ENCODE measurements at places on chromosomes 1 and 21.
A peak's percentile ranks its signal among the peaks of the same experiment; 100 is the strongest.

DNA sequence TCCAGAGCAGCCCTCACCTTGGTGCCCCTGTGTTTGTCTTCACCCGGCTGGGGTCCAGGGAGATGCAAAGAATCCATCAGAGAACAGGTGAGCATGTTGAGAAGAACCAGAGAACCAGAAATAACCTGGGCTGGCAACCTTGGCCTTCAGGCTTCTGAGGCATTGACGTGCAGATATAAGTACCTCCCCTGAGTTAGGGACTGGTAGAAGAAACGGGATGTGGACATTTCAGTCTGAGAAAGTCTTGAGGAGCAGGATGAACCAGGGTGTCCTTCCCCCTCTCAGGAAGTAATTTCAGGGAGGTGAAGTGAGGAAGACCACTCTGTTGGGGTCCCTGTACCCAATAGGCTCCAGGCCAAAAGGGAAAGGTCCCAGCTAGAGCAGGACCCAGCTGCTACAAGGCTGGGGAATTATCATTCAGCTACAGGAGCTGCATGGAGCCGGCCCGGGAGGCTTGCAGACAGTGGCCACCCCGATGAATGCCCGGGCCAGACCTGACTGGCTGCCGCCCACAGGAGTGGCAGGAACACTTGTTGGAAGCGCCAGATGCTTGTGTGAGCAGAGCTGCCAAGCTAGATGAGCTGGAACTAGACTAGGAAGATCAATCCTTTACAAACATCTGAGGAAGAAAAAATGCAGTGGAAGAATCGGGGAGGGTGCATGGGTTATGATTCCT is 1.7 kb upstream of the AURKAIP1 start:
- no peak for DNase-seq

GRCh38 chr1:166924823-166925541 is 48.9 kb upstream of the TADA1 start:
- DNase-seq, result no peak

DNA sequence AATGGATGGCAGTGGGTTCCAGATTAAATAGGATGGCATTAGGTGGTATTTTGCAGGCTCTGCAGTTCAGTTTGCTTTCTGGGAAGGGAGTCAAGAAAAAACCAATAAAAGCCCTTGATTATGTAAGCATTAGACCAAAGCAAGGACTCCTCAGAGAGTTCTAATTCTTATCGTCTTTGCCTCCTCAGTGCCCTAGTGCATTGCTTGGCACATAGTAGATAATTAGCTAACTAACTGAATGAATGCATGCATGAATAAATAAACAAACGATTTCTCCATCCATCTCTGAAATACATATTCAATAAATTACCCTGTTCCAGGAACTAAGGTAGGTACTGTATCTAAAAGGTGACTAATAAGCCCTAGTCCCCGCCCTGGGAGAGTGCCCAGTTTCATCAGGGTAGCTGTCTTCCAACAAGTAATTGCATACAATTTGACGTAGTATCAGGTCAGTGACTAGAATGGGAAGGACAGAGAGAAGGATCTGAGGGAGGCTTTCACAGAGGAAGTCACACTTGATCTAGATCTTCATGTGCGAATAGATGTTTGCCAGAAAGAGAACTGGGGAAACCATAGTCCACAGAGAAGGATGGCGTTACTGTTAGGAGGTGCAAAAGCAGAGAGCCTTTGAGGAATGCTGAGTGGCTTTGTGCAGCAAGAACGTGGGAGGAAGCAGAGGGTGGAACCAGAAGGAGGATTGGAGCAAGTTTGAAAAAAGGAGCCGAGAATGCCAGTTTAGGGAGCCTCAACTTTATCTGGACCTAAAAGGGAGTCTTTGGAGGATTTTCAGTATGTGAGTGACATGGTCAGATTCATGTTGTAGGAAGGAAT is 111.4 kb downstream of the TBX19 start:
- DNase-seq, result peak; percentile 53

GRCh38 chr1:96206451-96206850 is 515.1 kb upstream of the PTBP2 start:
- no peak for DNase-seq

DNA sequence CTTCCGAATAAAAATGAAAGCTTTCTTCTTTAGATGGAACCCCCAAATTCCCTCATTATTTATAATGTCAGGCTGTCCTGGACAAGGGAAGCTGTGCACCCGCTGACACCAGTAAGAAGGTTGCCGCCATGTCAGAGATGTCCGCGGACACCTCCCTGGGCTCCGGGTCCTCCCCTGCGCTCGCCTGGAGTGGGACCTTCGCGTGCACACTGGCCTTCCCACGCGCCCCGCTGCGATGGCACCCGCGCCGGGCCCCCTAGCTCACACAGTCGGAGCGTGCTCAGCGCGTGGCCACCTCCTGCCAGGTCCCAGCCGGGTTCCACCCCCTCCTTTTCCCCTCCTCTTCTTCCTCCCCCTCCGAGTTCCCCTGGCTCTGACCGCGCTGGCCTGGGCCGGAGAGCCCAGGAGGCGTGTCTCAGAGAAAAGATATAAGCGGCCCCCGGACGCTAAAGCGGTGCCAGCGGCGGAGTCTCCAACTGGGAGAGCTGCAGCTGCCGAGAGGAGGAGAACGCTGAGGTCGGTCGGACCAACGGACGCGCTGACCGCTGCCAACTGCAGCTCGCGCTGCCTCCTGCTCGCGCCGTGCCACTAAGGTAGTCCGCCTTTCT is at the start of gene G0S2:
Gene G0S2 (plus strand): TSS at position 456 of the 608 bp plus-strand sequence. CDS start 273 bp downstream, outside the sequence.
- no peak for DNase-seq

DNA sequence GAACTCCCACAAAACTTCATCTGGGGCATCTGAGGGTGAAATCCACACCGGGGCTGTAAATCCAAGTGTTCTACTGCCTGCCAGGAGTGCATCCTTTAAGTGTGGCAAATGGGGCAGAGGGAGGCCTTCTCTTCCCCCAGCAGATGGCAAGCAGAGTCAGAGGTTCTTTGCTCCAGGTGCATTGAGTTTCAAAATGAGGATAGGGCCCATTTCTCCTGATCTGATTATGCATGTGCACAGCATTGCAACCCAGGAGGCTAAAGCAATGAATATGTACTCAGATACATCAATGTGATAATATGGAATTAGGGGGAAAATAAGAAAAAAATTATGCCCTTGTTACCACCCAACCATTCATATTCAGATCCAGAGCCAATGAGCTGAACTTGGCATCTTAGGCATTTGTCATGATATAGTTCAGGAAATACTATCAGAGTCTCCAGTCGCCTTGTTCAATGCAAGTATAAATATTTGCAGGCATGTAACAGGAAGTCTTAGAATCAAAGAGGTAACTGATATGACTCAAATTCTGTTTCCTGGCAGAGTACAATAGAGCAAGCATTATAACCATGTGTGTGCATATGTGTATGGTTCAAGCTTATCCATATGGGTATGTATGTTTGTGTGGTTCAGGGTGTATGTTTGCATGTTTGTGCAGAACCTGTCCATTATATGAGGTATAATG is 473.8 kb upstream of the PKN2 start:
- no peak for DNase-seq

DNA sequence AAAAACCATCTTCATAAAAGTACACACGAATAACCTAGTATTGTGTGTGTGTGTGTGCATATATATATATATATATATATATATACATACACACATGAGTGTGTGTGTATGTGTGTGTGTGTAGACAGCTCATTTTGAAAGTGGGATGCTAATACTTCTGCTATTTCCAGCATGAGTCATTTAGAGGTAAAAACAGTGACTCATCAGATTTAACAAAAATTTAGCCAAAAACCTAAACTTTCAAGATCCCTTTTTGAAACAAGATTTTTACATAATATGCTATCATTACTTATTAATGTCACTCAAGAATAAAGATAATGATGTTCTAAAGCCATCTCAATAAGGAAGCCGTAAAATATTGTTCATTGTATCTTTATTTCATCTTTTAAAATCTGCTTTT is 35.6 kb upstream of the ADGRL4 start:
- DNase-seq, result no peak

GRCh38 chr1:86394416-86394815 is 1.7 kb downstream of the ODF2L start:
- DNase-seq, result no peak

DNA sequence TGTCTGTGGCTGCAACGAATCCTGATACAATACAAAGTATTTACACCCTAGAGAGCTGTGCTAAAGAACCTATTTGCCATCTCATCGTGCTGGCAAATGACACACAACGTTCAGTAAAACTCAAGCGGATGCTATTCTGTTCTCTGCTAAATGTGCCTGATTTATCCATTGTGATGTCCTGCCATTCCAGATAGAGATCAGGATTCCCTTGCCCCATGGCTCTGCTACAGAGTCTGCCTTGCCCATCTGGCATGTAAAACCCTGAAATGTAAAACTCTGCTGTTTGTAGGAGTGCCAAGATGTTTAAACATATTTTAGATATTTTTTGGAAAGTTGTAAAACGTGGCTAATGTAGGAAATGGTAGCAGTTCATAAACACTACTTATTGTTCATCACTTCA is 20.0 kb upstream of the IGSF5 start:
- DNase-seq, result no peak

DNA sequence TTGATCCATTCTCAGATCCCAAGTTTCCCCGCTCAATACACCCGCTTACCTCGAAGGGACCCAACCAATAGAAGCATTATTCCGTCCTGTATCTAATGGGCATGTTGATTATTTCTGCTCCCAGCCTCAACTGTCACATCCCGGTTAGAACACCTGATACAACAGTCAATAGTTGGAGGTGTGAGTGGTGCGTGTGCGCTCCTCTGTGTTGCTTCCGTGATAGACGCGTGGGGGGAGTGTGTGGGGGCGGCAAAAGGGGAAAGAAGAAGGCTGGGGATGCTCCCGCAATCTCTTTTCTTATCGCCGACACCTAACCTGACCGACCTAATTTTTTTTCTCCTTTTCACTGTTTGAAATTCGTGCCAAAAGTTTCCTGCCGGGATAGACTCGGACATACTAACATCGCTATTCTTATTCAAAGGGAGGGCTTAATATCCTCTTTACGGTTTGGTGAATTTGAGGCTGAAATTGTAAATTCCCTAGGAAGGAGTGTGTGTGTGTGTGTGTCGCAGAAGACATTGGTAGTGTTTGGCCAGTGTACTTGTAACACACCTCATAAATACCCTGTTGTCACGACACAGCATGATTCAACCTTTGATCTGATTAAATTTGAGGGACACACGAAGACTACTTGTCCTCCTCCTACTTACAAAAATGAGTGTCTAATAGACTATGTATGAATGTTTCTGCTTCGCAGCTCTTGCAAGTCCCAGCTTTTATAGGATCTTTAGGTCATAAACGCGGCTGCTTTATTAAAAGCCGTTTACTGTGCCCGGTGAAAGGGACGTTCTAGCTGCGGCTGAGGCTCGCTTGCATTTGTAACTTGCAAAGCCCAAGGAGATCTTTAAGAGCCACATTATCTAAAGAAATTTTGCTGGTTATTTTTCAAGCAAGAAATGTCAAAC is 1.5 kb upstream of the PROX1 start:
- no peak for DNase-seq

- DNase-seq, result no peak
Observed at GRCh38 chr1:238652346-238652968, 733.9 kb upstream of the CHRM3 start.

GRCh38 chr1:228938537-228938901 is 203.2 kb downstream of the RHOU start:
- DNase-seq, result no peak

- peak; percentile 50 for DNase-seq
Observed at GRCh38 chr1:115545791-115546733, 95.7 kb upstream of the VANGL1 start.

DNA sequence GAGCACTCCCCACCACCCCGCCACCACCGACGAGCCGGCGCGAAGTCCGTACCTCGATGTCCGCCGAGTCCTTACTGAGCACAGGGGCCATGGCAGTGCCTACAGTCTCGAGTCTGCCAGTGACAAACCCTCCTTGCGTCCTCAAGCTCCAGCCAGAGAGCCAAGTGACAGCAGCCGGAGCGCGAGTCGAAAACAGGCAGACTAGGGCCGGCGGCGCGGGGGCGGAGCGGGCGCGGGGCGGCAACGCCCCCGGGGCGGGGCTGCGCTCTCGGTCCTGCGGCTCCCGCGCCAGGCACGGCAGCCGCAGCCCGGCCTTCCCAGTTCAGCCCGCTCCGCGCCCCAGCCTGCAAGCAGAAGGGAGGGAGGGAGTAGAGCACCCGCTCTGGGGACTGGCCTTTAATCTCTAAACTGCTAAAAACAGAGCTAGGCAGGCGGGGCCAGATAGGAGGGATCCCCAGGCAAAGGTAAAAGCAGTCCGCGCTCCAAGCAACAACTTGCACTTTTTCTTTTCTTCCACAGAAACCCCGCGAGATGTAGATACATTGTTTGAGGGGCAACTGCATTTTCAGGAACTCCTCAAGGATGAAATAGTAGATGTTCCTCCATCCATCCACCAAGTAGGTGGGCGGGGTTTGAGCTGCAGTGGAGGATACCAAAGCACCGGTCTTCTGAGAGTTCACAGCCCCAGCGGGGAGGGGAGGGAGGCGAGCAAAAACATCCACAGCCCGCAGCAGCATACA is at the start of gene DPYD:
Gene DPYD (minus strand): TSS at position 203 of the 740 bp plus-strand sequence. CDS start 112 bp downstream, at position 91.
- peak; percentile 14 for DNase-seq

- DNase-seq, result no peak
Observed at GRCh38 chr1:36492491-36492890, 9.8 kb upstream of the CSF3R start.

DNA sequence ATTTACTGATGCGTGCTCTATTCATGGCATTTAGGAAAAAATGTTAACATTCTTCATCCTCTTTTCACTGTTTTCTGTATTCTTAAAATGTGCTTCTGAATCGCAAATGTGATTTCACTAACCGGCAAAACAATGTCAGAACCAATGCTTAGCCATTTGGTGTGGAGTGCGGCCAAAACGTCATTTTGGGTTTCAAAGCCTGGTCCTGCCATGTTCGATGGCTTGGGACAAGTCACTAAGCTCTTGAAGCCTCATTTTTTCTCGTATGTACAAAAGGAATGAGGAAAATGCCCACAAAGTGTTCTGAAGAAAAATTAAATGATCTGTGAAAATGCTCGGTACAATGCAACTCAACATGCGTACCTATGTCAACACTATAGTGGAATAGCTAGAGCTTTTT is 175.3 kb downstream of the APP start:
- DNase-seq, result no peak

- DNase-seq, result no peak
Observed at GRCh38 chr21:45709173-45709572, 65.6 kb downstream of the PCBP3 start.

Measured in GOT3 (cell line).